ENCODE measurements at places on chromosomes 6 and 20. TPM values are rescaled to one million over a fixed set of nuclear protein-coding genes. Genes with fewer than 3 reads are reported as not detected.

GRCh38 chr20:6269168-6269873 is 146.5 kb upstream of the FERMT1 start:
- H3K27ac ChIP-seq = no peak overlapping the region
- DNase-seq = no peak
- H3K4me3 ChIP-seq = no peak overlapping the region
- no peaks in the 10 kb centered on the region for H3K27me3 ChIP-seq

- no peak overlapping the region for H3K27ac ChIP-seq
- no peaks in the 10 kb centered on the region for H3K36me3 ChIP-seq
- no peaks in the 10 kb centered on the region for H3K27me3 ChIP-seq
Observed at GRCh38 chr6:40999569-40999968, 39.5 kb downstream of the UNC5CL start.

GRCh38 chr20:5745416-5746030 is 4.7 kb upstream of the SHLD1 start:
- peaks cover 16% of the 10 kb centered on the region for H3K27me3 ChIP-seq
- H3K36me3 ChIP-seq = no peaks in the 10 kb centered on the region
- peaks cover 6% of the 10 kb centered on the region for H3K4me1 ChIP-seq
- H3K4me3 ChIP-seq = no peak overlapping the region
- H3K27ac ChIP-seq = no peak overlapping the region

DNA sequence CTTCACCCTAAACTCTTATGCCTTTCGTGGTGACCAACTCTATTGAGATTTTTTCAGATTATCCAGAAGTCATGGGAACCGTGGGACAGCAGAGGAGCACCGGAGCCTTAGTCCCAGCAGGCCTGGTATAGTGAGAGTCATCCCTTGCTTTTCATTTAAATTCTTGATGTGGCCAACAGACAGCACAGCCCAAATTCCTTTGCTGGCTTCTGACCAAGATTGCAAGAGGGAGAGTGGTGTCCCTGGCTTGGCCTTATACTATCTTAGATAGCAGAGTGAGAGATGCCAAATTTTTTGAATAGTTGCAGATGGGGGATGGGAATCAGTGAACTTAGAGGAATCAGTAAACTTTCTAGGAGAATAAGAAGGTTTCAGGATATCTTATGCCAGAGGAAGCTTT is 7.8 kb downstream of the STX11 start:
- DNase-seq = no peak
- no peak overlapping the region for H3K4me3 ChIP-seq
- peaks cover 39% of the 10 kb centered on the region for H3K4me1 ChIP-seq
- no peaks in the 10 kb centered on the region for H3K36me3 ChIP-seq

TRIM38 gene
- total RNA-seq = 30.5 TPM

Data from spleen (tissue), 13 donors.